HT-29 (cell line): ENCODE measurements at places on chromosomes 1 and 21. TPM values are rescaled to one million over a fixed set of nuclear protein-coding genes. Genes with fewer than 3 reads are reported as not detected.

AHDC1 gene
- 12.2 and 20.4 TPM in 2 replicates for total RNA-seq

DDX59 gene
- 7.1 and 8.3 TPM in 2 replicates for total RNA-seq

DNA sequence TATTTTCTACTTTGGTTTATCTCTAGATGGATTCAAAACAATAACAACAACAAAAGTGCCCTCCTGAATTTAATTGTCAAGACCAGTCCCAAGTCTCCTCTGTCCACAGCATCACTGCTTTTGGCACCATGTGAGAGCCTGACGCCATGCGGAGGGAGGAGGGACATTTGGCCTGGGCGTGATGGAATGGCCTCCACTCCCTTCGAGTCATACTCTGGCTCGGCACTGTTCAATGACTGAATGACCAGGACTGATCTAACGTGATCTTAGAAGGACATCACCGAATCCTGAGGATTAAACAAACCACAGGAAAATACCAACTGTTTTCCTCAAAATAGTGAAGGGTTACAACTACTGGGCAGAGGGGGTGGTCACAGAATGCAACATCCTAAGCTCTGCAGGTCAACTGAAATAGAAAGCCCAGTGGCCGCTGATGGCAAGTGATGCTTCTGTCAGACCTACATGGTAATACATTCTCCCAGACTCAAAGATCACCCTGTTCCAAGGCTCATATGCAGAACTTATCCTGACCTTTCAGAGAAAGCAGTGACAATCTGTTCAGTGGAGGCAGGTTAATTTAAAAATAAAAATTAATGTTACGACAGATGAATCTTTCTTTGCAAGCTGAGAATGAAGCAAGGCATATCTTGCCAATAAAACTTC lies 19.1 kb downstream of the SRSF4 start:
- no peak for DNase-seq

DNA sequence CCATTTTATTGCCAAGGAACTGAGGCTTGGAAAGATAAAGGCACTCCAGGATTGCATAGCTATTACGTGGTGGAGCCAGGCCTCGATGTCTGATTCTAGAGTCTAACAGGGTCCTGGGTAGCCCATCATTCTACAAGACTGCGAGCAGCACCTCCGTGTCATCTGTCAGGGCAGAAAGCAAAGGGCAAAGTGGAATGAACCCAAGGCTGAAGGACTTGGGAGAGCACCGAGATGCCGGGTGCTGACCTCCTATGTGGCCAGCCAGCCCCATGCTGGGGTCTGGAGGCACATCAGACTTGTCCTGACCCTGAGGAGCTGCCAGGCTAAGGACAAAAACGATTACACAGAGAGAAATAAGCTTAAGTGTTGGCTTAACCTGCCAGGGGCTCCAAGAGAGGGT lies 62.3 kb downstream of the MRPL37 start:
- DNase-seq, result no peak

DNA sequence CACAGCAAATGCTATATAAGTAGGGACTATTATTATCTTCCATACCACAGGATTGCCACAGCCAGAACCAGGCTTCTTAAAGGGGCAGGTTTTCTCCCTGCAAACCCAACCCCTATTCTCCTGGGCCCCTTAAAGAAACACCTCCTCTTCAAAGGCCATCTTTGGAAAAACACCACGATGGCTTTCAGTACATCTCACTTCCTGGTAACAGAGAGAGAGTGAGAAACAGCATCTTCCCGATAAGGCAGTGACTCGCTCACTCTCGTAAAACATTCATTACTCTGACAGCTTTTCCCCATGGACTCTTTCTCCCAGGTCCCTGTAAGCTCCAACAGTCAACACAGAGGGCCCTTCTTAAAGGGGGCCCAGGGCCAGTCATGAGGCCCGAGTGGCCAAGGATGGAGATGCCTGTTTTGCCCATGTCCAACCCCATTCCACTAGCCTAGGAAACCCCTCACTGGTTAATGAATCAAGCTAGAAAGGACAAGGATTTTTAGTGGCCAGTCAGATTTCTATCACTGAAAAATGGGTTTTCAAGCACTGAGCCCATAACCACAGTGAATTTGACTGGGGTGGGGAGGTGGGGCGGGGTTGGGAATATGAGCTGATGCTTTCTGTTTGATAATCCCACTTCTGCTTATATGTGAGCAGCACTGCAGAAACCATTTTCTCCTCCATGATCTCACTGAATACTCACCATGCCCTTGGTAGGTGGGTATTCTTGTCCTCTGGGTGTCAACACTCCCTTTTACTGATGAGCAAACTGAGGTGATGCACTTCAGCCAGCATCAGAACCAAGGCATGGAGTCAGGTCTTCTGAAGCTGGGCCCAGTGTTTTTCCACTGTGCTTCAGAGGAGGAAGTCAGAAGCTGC lies 3.6 kb upstream of the NAV1 start:
- DNase-seq, result no peak

DNA sequence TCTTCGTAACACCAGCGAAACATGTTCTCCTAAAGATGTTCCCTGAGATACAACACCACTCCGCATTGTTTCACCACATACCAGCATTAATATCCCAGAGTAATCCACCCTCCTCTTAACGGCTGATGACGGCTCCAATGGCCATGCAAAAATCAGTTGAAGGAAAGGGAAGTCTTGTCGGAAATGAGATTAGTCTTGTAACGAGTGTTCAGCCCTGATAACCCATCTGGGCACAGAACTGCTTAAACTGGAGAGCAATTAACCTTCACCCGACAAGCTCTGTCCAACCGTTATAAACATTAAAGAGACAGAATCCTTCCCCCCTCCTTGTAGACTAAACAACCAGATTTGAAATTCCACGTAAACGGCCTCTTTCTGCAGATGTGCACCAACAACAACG lies 21.9 kb downstream of the ERG start:
- no peak for DNase-seq

DNA sequence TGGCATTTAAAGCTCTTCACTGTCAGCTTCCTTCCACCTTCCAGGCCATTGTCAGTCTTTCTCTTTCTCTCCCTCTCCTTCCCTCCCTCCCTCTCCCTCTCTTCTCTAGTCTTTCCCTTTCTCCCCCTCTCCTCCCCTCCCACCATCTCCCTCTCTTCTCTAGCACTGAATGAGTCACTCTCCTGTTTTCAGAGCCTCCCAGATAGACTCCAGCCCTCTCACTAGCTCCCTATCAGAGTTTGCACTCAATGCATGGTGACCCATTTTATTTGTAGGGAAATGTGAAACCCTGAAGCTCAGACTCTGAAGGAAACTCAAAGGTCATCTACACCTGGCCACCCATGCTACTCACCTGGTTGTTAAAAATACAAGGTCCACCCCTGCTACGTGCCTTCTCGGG lies 4.4 kb upstream of the MATN1 start:
- no peak for DNase-seq

GRCh38 chr1:7845761-7846160 lies 7.1 kb downstream of the UTS2 start:
- no peak for DNase-seq
